Karpas-422 (cell line): ENCODE measurements at places on chromosomes 7 and 10. TPM values are rescaled to one million over a fixed set of nuclear protein-coding genes. Genes with fewer than 3 reads are reported as not detected.

Gene NPFFR1
- not detected in 2 replicates for total RNA-seq

Gene FXYD4
- total RNA-seq: not detected in 2 replicates

GRCh38 chr10:17368708-17369272 is 85.6 kb downstream of the ST8SIA6 start:
- no peaks in the 10 kb centered on the region for H3K36me3 ChIP-seq
- no peak overlapping the region for H3K27ac ChIP-seq
- no peak overlapping the region for H3K4me3 ChIP-seq
- DNase-seq: no peak

GRCh38 chr10:11631890-11632587 is 20.6 kb upstream of the USP6NL start:
- peaks cover 20% of the 10 kb centered on the region for H3K4me1 ChIP-seq
- no peak for DNase-seq
- H3K36me3 ChIP-seq: no peaks in the 10 kb centered on the region
- no peak overlapping the region for H3K27ac ChIP-seq

DNA sequence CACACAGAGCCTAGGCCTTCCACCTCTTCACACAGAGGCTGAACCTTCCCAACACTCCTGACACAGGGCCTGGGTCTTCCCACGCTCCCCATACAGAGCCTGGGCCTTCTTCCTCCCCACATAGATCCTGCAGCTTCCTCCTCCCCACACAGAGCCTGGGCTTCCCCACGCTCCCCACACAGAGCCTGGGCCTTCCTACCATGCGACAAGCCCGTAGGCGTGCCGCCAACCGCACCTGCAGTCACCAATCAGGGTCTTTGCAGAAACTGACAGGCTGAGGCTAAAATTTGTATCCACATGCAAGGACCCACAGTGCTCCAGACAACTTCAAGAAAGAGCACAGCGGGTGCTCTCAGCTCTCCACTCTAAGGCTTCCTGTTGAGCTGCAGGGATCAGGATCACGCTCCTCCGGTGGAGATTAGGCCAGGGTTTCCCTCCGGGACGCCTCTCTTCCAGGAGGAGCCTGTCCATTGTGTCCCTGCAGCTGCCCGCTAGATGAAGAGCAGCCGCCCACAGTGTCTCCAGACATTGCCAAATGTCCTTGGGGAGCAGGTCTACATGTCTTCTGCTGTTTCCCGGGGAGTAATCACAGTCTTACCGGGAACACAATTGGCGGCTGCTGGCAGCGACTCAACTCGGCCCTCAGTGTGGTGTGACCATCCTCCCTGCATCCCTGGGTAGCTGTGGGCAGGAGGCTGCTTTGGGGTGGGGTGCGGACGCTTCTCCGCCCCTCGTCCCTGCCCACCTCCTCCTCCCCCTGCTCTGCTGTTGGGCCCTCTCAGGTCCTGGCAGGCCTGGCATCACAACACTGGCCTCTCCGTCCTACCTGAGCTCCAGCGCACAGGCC is 9.7 kb downstream of the CFAP46 start:
- peak overlapping the region; percentile 48; the same call in 1 of the 2 replicates for H3K27ac ChIP-seq
- peak; percentile 48 for DNase-seq
- H3K36me3 ChIP-seq: no peaks in the 10 kb centered on the region
- H3K4me3 ChIP-seq: no peak overlapping the region
- peaks cover 25% of the 10 kb centered on the region for H3K4me1 ChIP-seq

- no peak overlapping the region for H3K27ac ChIP-seq
- peaks cover 37% of the 10 kb centered on the region for H3K4me1 ChIP-seq
- no peak for DNase-seq
- H3K36me3 ChIP-seq: no peaks in the 10 kb centered on the region
These were observed 151.0 kb downstream of the PLPP4 start for GRCh38 chr10:120607710-120608703.

DNA sequence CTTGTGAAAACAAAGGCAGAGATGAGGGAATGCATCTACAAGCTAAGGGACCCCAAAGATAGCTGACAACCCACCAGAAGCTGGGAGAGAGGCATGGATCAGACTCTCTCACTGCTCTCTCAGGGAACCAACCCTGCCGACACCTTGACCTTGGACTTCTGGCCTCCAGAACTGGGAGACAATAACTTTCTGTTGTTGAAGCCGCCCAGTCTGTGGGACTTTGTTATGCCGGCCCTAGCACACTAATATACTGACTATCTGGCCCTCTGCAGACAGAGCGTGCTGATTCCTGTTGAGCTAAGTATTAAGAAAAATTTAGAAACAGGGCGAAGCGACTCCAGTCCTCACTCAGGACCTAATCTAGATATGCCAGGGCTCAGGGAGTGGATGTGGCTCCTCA is 144.3 kb upstream of the TCF7L2 start:
- no peaks in the 10 kb centered on the region for H3K27me3 ChIP-seq
- no peak overlapping the region for H3K4me3 ChIP-seq
- H3K36me3 ChIP-seq: no peaks in the 10 kb centered on the region
- no peaks in the 10 kb centered on the region for H3K4me1 ChIP-seq
- DNase-seq: no peak
- no peak overlapping the region for H3K27ac ChIP-seq

DNA sequence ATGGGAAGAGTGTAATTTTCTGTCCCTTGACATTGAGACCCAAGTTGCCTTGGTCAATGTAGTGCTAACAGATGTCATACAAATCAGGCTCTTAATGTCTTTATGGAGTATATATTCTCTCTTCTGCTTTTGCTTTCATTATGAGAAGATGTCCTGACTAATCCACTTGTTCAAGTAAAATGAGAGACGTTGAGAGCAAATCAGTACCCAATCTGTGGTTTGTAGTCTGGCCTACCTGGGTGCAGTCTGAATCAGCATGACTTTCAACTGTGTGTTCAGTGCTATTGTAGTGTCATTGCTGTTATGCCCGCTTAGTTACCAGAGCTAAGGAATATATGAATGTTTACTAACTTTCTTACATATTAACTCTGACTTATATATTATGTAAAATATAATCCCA is 612.4 kb downstream of the ANKRD7 start:
- no peak overlapping the region for H3K27ac ChIP-seq
- DNase-seq: no peak
- no peaks in the 10 kb centered on the region for H3K36me3 ChIP-seq
- H3K4me3 ChIP-seq: no peak overlapping the region
- no peaks in the 10 kb centered on the region for H3K27me3 ChIP-seq

GRCh38 chr7:82172017-82172416 is 271.6 kb downstream of the CACNA2D1 start:
- H3K4me3 ChIP-seq: no peak overlapping the region
- H3K27me3 ChIP-seq: no peaks in the 10 kb centered on the region
- H3K36me3 ChIP-seq: no peaks in the 10 kb centered on the region
- no peaks in the 10 kb centered on the region for H3K4me1 ChIP-seq
- no peak overlapping the region for H3K27ac ChIP-seq
- DNase-seq: no peak
